Tibial artery (tissue), 4 donors: ENCODE measurements at places on chromosomes 3 and 15.

GRCh38 chr15:79243723-79244122 lies 38.8 kb upstream of the ANKRD34C start:
- DNase-seq, result no peak

DNA sequence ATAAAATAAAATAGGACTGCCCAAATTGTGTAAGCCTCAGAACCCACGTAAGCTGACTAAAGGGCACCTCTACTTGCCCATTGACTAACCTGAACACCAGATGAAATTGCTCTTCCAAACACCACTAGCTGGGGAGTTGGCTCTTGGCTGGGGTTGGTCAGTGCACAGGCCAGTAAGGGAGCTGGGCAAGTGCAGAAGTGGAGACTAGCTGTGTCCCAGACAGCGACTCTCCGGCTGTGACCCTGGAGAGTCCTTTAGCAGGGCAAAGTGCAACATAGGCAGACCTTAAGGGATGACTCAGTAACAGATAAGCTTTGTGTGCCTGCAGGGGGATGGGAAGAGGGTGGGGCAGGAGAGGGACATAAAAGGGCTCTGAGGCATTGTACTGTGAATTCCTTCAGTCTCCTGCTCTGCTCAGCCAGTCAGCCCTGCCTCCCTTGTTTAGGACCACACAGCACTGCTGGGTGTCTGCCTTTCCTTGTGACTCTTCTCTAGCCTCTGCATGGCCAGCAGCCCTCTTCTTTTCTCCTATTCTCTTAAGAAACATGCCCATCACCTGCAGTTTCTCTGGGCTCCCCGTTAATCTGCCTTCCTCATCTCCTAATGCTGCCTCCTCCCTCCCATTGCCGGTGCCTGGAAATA lies 13.2 kb downstream of the NR1I2 start:
- no peak for DNase-seq

GRCh38 chr3:23741036-23741706 lies 64.6 kb upstream of the UBE2E1 start:
- DNase-seq, result peak; percentile 31

- DNase-seq, result no peak
Measured at GRCh38 chr3:148600902-148601765, 96.6 kb upstream of the AGTR1 start.

GRCh38 chr3:150411976-150412375 lies 3.9 kb downstream of the TSC22D2 start:
- no peak for DNase-seq

GRCh38 chr15:49751191-49751590 lies 130.3 kb downstream of the DTWD1 start:
- peak; percentile 74 for DNase-seq

DNA sequence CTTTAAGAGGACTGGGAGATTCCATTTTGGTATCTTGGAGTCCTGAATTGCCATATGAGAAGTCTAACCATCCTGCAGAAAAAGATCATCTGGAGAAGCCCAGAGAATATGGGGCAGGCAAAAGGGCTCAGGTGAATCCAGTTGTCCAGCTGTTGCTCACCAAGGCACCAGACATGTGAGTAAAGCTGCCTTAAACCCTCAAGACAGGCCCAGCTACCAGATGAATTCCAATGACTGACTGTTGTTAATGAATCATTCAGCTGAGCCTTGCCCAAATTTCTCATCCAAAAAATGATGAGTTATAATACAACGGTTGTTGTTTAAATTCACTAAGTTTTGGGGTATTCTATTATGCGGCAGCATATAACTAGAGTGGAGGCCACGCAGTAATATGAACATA lies 22.0 kb upstream of the NANOGP8 start:
- no peak for DNase-seq

- DNase-seq, result no peak
Measured at GRCh38 chr3:171261487-171261886, 198.7 kb downstream of the TNIK start.

DNA sequence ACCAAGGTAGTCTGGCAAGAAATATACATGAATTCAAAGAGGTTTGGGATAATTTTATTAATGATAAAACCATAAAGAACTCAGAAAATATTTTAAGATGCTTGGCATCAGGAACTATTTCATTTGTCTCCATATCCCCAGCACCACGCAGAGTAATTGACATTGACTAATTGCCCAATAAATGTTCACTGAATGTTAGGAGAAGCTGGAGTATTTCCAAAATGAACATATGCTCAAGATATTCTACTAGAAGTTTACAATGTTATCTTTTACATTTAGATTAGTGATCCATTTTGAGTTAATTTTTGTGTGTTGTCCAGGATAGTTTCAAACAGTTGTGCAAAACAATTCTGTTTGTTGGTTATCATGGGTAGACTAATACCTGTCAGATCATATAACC lies 298.8 kb upstream of the CTDSPL start:
- no peak for DNase-seq

DNA sequence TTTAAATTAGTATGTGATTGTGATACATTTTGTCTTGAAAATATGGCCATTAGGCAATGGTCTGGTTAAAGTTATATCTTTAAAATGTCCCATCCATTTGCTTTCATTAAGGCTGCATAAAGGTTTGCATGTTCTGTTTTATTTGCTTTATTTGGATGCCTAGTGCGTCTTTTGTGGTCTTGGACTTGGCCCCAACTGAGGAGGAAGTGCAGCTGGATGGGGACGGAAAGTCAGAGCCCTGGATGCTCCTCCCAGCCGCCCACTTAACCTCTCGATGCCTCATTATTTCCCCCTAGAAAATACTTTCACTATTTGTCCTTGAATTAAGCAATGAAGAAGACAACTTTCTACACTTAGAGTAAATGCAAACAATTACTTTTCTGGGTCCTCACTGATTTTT lies 898.2 kb downstream of the MCTP2 start:
- no peak for DNase-seq

- no peak for DNase-seq
Measured at GRCh38 chr3:133487204-133487603, 86.3 kb upstream of the CDV3 start.

- no peak for DNase-seq
Measured at GRCh38 chr3:54963641-54964040, 35.8 kb upstream of the LRTM1 start.

DNA sequence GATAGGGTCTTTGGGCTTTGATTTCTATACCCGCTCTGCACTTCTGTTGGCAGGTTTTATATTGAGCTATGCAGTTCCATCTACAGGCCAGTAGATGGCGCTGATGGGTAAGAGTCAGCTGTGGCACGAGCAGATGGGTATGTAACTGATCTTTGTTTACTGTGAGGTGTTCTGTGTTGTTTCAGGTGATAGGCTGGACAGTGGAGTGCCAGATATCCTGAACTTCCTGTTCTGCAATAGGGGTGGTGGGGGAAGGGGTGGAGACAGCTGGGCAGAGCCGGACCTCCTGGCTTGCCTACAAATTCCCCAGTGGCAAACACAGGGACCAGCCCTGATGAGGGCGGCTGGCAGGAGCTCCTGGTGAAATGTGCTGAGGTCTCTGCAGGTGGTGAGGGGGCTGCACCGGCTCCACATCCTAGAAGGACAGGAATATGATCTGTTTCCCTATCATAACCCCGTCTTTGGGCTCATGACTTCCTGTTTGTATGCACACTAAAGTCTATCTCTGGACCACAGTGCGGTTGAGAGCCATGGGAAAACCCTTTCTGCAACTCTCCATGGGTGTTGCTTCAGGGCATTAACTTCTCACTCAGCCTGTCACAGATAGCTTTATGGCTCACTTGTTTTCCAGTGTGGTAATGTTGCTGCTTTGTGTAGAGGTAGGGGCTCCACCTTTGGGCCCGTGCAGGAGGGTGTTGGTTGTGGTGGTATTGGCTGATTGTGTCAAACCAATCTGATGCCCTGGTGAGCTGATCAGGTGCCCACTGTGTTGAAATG lies 13.4 kb upstream of the FAM98B start:
- DNase-seq, result no peak

GRCh38 chr3:3366386-3366785 lies 186.9 kb upstream of the CRBN start:
- no peak for DNase-seq

DNA sequence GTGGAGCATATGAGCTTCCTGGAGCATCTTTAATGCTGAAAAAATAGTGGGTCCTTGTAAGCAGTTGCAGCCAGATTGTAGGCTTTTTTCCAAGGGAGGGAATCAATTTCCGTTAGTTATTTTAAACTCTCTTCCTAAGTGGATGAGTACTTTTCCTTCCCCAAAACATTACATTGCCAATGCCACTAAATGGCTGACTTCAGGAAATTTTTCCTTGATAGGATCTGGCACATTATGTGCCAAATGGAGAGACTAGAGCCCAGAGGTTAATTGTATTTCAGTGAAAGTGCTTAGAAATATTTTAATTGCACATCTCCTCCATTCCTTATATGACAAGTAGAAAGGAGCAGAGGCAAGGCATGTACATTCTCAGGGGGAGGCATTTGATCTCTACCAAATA lies 83.5 kb downstream of the TNFAIP8L3 start:
- no peak for DNase-seq

- DNase-seq, result no peak
Measured at GRCh38 chr3:119870512-119870911, 88.6 kb downstream of the NR1I2 start.

GRCh38 chr3:186506857-186507256 lies 37.3 kb downstream of the CRYGS start:
- no peak for DNase-seq

GRCh38 chr3:195450731-195451229 lies 8.0 kb upstream of the ACAP2 start:
- DNase-seq, result no peak

DNA sequence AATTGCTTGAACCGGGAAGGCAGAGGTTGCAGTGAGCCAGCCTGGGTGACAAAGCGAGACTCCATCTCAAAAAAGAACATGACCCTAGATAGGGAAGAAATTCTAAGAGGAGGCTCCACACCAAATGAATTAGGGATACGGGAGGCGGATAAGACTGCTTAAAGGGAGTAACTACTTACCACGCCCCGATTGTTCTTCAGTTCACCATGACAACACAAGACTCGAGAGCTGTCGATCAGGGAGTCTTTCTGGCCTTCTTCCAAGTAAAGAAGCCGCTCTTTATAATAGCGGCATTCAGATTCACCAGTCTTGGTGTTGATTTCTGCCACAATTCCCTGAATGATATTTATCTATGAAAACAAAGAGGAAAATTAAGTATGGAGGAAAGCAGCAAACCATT lies 53.9 kb upstream of the TASOR start:
- DNase-seq, result no peak

DNA sequence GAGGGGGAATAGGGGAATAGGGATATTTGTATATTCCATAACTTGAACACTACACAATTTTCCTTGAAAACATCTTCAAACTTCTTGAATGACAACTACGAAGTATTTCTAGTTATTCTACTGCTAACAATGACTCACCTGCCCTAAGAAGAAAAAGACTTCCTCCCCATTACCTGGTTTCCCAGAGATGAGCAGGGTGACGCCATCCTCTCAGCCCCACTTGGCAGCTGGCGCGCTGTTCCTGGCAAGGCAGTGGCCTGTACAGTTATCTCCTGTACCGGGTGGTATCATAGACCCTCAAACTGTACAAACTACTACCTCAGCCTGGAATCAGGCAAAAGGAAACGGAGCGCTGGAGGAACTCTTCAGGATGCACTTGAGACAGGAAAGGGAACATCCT lies 10.4 kb downstream of the WDR82 start:
- DNase-seq, result no peak

GRCh38 chr3:195905970-195906864 lies 2.1 kb downstream of the TNK2 start:
- no peak for DNase-seq

GRCh38 chr3:129558081-129558771 lies 15.3 kb downstream of the H1-8 start:
- no peak for DNase-seq

DNA sequence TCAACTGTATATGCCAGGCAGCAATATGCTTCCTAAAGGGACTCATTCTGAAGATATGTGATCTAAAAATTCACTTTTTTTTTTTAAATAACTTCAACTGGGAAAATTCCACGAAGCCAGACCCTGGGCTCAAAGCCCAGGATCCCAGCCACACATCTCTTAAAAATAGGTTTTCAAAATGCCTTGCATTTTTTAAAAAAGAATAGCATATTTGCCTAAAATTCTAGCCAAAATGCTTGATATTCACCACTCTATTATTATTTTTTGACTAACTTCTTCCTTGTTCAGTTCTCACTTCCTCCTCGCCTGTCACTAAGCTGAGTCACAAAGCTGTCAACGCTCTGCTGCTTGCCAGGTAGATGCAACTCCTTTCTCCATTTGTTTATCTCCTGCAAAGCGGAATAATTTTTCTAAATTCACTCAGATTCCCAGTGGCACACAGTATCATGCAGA lies 28.0 kb upstream of the VGLL4 start:
- DNase-seq, result peak; percentile 37

DNA sequence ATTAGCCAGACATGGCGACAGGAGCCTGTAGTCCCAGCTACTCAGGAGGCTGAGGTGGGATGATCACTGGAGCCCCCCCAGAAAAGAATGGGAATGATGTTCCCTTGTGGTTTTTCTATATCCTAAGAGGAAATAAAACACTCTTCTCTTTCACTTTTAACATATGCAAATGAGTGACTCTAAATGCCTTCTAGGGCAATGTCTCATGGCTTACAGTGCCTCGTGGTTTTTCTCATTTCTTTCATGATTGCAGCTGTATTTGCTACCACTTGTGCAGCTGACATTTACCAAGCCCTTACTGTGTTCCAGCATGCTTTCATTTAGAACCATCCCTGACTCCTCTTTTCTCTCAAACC lies 26.4 kb downstream of the STOML1 start:
- no peak for DNase-seq

- no peak for DNase-seq
Measured at GRCh38 chr3:130699765-130700164, 46.9 kb downstream of the PIK3R4 start.

DNA sequence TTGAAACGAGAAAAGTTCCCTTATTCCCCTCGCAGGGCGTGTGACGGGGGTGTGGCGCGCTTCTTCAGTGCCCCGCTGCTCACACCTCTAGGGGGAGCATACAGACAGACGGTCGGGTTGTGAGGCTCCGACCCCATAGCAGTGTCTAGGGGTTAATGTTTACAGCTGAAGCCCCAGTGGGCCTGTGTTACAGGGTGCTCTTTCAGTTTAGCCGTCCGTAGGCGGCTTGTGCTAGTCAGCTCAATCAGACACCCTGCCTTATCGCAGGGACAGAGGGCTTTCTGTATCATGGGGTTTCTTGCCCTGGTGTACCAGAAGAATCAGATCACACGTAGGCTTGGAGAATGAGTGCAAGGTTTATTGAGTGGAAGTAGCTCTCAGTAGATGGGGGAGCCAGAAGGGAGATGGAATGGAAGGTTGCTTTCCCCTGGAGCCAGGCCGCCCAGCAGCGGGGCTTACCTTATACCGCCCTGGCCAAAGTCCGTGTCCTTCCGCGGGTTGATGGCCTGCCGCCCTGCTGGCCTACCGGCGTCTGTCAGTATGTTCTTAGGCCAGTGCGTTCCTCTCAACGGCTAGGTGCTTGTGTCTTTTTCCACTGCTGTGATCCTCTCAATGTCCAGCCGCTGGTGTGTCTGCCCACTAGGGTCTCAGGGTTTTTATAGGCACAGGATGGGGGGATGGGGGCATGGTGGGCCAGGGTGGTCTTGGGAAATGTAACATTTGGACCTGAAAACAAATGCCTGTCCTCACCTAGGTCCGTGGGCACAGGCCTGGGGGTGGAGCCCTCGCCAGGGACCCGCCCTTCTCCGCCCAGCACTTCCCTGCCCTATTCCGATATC lies 32.2 kb upstream of the ACP3 start:
- no peak for DNase-seq

GRCh38 chr3:165193366-165194254 lies 2.6 kb downstream of the SLITRK3 start:
- no peak for DNase-seq
